ENCODE measurements at places on chromosomes 2 and 18. TPM values are rescaled to one million over a fixed set of nuclear protein-coding genes. Genes with fewer than 3 reads are reported as not detected.

GRCh38 chr2:161097157-161097556 is 63.1 kb upstream of the TANK start:
- no peak for DNase-seq

DNA sequence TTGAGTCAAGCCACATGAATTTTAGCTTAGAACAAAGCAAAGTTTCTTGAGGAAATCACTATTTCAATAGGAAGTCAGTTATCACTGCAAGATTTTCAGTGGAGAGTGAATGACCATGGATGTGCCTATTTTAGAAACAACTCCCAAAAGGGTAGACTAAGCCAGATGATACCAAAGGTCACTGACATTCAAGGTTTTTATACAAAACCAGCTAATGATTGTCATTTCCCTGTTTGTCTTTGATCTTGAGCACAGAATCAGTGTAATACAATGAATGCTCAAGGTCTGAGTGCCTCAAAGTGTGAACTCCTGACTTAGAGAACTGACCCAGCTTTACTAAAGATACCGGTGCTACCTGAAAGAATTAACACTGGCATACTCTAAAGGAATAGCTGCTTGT is 60.5 kb downstream of the CDH2 start:
- no peak for DNase-seq

- no peak for DNase-seq
Observed at GRCh38 chr2:147045113-147045512, 799.7 kb upstream of the ACVR2A start.

NAB1 gene
- total RNA-seq: 63.2 TPM

GRCh38 chr18:10726198-10727068 is 200.6 kb downstream of the NAPG start:
- no peak for DNase-seq

GRCh38 chr2:150211164-150211631 is 276.3 kb downstream of the RND3 start:
- DNase-seq: no peak

DNA sequence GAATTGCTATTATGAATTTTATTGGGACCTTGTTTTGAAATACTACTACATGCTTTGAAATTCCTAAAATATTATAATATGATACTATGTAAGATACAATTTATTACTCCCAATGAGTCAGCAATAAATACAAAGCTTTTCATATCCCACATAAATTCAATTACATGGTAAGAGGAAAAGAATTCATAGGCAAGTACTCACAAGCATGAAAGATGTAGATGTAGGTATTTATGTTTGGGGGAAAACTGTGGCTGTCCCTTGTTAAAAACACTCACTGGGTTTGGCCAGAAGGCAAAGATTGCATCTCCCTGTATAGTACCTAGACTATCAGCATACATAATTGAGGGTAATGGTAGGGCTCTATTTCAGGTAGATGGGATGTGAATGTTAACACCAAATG is 90.4 kb downstream of the MBD2 start:
- DNase-seq: no peak

NUP35 gene
- not detected for total RNA-seq

GRCh38 chr18:31801078-31801477 is 40.4 kb upstream of the SLC25A52 start:
- DNase-seq: no peak

DNA sequence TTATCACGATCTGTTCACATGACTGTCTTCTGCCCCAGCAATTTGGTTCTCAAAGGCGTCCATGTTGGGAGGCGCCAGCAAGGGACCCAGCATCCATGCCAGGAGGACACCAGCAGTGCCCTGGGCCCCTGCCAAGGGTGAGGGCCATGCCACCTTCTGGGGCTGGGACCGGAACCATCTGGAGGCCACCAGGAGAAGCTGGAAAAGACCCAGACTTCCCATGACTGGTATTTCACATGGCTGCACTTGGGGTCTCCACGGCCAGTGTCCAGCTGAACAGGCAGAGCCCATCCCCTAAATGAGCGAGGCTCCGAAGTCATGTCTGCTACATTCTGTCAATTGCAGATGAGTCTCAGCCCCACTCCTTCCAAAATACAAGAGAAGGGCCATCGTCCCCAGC is 306.8 kb upstream of the HS6ST1 start:
- DNase-seq: no peak

GRCh38 chr2:18593496-18593895 is 4.1 kb upstream of the NT5C1B start:
- no peak for DNase-seq

PTPRN gene
- not detected for total RNA-seq

GAREM2 gene
- 2.1 TPM for total RNA-seq

- peak; percentile 70 for DNase-seq
Observed at GRCh38 chr2:207238831-207239701, 73.3 kb upstream of the KLF7 start.

- no peak for DNase-seq
Observed at GRCh38 chr2:23478087-23478932, 93.3 kb downstream of the KLHL29 start.

Data from ascending aorta (tissue), 2 donors.